Lung microvascular endothelial cell (primary cell): ENCODE measurements at places on chromosomes 3 and 15. TPM values are rescaled to one million over a fixed set of nuclear protein-coding genes. Genes with fewer than 3 reads are reported as not detected.

The NMB gene
- 4.4 and 4.6 TPM in 2 replicates for total RNA-seq

The TMEM212 gene
- total RNA-seq: not detected in 2 replicates

The IFT122 gene
- 23.5 and 37.9 TPM in 2 replicates for total RNA-seq

The LRRC31 gene
- total RNA-seq: not detected in 2 replicates

The GREM1 gene
- total RNA-seq: under 0.01 TPM in 2 replicates

The OXSR1 gene
- 24.0 and 32.1 TPM in 2 replicates for total RNA-seq

The SLITRK3 gene
- not detected in 2 replicates for total RNA-seq

The FGD5 gene
- total RNA-seq: 74.3 and 86.1 TPM in 2 replicates

DNA sequence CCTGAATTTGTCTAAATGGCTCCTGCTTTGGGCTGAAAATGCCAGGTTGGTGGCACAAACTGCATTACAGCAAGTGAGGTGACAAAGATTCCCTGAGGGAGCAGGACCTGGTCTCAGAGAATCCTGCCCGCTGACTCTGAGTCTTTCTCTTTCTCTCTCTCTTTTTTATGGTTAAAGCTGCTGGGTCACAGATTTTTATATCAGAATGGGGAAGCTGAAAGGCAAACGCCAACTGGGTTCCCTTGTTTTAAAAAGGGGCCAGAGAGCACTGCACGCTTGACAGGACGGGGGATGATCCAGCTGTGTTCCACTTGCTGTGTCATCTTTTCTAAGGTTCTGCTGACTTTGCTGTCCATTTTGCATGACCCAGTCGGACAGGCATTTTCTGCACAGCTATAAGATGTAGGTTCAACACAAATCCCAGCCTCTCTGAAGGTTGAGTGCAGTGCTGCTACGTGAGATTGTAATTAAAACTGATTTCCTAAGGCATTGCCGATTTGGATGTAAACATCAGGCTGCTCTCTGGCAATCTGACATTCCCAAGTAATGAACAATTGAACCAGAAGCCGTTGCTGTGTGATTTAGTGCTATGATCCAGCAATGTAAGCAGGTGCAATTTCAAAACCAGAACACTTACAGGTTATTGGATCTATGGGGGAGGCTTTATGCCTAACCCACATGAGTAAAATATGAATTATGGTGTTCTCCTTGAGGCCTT lies 25.8 kb downstream of the ARHGEF3 start:
- no peak for DNase-seq

GRCh38 chr3:105857601-105858000 lies 11.2 kb downstream of the CBLB start:
- DNase-seq: no peak

DNA sequence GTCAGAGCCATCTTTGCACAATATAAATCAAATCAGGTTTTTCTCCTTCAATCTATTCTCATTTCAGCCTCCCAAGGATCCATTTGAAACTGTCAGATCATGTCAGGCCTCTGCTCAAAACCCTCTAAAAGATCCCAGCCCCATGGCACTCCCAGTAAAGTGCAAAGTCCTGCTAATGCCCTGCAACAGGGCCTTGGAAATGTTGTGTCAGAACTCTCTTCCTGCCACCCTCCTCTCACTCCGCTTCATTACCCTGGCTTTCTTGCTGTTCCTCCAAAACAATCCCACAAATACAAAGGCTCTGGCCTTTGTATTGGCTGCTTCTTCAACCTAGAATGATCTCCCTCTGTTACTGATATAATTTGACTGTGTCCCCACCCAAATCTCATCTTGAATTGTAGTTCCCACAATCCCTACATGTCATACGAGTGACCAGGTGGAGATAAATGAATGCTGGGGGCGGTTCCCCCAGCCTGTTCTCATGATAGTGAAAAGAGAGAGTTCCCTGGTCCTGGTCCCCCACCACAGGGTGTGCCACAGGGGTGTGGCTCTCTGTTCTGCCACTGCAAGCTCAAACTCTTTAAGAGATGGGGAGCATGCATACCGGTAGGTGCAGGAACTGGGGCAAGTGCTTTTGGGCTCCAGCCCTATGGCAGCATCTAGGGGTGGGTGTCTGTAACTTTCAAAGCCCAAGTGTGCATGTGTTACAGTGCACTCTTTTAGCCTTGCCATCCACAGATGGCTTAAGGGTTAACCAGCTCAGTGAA lies 22.9 kb upstream of the TRA2B start:
- no peak for DNase-seq

GRCh38 chr15:78023865-78024518 lies 53.5 kb downstream of the TBC1D2B start:
- no peak for DNase-seq

- no peak for DNase-seq
These were observed 1.1 kb downstream of the RBSN start for GRCh38 chr3:15097891-15098290.

DNA sequence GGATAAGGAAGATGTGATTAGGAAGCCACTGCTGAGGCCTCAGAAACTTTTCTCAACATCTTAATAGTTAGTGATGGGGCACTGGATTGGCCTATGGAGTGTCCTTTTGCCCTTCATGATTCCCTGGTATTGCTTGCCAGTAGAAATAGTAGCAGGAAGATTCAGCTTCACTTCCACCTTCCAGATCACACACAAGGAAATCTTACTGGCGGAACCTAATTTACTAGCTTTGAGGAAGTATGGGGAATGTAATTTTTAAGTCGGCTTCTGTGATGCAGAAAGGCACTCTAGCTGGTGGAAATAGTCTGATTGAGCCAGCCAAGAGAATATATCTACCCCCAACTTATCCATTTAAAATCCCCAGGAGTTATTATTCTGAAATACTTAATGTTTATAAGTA lies 46.5 kb downstream of the LPP start:
- no peak for DNase-seq

DNA sequence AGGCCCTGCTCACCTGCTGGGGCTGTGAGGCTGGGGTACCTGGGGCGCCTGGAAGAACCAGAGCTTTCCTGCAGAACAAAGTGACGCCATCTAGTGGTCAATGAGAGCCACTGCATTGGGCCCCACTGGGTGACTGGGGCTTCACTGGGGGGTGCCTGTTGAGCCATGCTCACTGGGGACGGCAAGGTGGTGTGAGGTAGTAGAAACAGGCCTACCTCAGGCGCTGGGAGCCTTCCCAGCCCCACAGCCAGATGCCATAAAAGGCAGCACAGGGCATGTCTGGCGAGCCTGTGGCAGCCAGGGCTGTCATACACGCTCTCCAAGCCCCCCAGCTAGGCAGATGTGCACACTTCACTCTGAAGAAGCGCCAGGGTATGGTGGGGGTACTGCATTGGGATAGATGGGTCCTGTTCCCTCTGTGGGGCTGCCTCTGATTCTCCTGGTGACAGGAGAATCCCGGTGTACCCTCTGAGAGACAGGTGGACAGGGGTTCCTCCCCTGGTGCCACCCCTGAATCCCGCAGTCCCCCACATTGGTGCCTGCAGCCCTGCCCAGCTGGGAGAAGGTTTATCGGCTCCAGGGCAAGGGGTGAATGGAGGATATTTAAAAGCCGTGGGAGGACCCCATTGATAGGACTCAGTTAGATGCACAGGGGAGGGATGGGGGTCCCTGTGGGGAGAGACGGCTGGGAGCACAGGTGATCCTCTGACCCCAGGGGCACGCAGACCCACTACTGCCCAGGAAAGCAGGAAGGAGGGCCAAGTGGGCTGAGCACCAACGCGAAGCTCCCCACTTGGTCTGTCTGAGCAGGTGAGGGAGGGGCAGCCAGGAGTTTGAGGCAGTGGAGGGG lies 178.8 kb downstream of the NSMCE3 start:
- DNase-seq: peak; percentile 51

GRCh38 chr3:81245501-81245900 lies 515.9 kb downstream of the GBE1 start:
- no peak for DNase-seq

DNA sequence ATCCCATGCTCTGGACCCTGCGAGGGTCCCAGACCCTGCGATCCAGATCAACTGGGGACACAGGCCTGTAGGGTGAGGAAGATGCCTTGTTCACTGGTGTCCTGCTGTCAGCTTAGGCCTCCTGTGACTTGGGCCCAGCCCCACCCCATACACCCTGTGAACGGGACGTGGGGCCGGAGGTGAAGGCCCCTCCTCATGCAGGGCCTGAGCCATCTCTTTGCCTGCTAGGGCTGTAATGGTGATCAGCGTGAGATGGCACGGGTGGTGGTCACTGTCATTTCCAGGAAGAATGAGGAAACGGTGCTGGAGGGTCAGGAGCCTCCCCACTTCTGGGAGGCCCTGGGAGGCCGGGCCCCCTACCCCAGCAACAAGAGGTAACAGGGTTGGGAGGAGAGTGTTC lies 12.4 kb downstream of the VILL start:
- DNase-seq: no peak

DNA sequence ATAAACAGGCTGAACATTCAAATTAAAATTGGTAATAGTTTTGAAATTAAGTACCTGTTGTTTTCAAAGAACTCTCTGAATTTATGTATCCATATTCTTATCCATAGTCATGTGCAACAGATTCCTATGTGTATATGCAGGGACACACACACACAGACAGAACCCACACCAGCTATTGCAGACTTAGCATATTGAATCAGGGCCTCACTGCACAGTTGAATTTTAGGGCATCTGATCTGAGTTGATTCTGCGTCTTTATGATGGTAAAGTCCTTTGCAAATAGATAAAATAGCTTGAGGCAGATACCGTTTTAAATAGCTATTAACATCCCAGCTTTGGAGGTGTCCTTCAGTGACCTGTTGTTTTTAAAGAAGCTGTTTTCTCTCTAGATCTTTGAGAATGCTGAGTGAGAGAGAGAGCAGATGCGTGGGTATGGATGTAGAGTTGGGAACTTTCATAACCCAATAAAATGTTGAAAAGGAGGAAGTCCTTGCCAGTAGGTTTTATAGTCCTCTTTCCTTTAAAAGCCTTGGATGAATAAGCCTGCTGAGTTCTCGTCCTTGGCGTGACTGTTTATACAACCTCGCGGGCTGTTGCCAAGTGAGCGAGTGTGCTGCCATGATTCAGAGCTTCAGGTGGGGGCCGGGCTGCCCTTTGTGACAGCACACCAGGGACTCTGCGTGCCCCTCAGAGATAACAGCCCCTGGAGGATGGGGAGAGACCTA lies 18.3 kb downstream of the MYZAP start:
- peak; percentile 74 for DNase-seq

DNA sequence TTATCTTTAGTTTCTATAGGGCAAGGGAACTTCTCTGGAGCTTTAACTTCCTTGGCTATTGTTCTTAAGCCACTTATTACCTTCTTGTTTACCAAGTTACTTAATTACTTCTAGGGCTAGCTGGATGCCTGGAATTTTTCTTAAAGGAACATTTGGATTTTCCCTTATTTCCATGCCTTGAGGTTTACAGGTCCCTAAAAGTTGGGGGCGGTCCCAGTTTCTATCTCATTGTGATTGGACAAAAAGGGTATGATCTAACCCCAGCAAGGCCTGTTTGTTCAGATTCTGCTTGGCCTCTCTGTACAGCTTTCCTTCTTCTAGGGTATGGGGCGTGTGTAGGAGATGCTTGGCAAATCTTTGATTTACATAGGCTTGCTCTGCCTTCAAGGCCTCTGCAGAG lies 17.4 kb downstream of the PDHB start:
- DNase-seq: no peak

DNA sequence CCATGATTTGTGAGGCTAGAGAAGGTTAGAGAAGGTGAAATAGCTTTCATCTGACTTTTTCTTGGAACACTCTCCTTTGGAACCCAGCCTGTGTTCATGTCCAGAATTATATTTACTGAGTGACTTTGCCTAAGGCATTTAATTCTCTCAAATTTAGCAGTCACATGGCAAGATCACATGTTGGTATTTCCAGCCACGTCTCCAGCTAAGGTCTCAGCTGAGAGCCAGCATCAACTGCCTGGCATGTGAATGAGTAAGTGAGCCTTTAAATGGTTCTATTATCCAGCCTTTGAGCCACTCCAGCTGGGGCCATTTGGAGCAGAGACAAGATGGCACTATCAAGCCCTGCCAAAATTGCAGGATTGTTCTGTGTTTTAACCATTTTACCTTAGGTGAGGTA lies 130.2 kb upstream of the SGO1 start:
- DNase-seq: no peak

GRCh38 chr3:37558580-37558979 lies 303.1 kb upstream of the CTDSPL start:
- DNase-seq: no peak

DNA sequence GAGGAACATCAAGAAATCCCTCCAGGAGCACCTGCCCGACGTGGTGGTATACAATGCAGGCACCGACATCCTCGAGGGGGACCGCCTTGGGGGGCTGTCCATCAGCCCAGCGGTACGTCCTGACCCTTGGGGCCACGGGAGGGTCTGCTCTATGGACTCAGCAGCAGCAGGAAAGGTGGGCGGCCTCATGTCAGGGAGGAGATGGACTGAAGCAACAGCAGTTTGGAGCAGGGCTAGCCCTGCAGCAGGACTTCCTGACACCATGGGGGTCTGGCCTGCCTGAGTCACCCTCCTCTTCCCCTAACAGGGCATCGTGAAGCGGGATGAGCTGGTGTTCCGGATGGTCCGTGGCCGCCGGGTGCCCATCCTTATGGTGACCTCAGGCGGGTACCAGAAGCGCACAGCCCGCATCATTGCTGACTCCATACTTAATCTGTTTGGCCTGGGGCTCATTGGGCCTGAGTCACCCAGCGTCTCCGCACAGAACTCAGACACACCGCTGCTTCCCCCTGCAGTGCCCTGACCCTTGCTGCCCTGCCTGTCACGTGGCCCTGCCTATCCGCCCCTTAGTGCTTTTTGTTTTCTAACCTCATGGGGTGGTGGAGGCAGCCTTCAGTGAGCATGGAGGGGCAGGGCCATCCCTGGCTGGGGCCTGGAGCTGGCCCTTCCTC lies 24.2 kb downstream of the HDAC11 start:
- DNase-seq: no peak

DNA sequence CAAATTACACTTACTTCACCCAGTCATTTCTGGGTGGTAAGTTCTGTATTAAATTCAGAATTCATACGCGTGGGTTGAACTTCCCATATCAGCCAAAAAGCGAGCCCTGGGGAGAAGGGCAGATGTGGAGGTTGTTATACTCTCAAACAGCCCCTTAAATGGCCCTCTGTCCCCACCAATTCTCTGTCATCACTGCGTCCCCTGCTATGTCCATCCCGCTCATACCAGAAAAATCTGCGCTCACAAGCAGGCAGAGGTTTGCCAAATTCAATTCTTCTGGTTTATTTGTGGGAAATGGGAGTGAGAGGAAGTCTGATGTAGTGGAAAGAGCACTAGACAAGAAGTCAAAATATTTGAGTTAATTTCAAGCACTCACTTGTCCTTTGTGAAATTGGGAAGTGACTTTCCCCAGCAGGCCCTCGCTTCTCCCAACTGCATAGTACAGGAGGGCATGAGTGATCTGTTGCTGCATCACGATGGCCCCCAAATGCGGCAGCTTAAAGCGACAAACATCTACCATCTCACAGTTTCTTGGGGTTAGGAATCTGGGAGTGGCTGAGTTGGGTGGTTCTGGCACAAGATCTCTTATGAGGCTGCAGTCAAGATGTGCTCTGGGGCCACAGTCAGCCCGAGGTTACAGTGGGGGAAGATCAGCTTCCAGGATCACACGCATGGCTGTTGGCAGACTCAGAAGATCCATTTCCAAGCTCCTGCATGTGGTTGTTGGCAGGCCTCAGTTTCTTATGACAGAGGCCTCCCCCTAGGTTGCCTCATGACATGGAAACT lies 67.7 kb downstream of the CPN2 start:
- DNase-seq: no peak
